CD4-positive, alpha-beta T cell (primary cell): ENCODE measurements at places on chromosomes 2 and 18.
A peak's percentile ranks its signal among the peaks of the same experiment; 100 is the strongest.

GRCh38 chr2:125313806-125314205 is 1288.7 kb downstream of the CNTNAP5 start:
- no peaks in the 10 kb centered on the region for H3K36me3 ChIP-seq
- H3K4me1 ChIP-seq: no peaks in the 10 kb centered on the region
- H3K4me3 ChIP-seq: no peak overlapping the region
- H3K27ac ChIP-seq: no peak overlapping the region
- DNase-seq: no peak

GRCh38 chr2:171668183-171668582 is 19.1 kb upstream of the DYNC1I2 start:
- H3K4me1 ChIP-seq: no peaks in the 10 kb centered on the region
- no peak for DNase-seq
- no peak overlapping the region for H3K4me3 ChIP-seq
- H3K27me3 ChIP-seq: no peaks in the 10 kb centered on the region
- H3K36me3 ChIP-seq: no peaks in the 10 kb centered on the region

DNA sequence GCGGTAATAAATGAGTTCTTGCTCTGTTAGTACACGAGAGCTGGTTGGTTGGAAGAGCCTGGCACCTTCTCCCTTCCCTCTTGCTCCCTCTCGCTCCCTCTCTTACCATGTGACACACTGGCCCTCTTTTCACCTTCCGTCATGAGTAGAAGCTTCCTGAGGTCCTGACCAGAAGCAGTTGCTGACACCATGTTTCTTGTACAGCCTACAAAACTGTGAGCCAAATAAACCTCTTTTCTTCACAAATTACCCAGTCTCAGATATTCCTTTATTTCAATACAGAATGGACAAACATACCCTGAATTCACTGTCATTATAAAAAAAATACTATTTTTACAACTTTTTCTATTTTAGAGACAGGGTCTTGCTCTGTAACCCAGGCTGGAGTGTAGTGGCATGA is 40.7 kb downstream of the EMILIN2 start:
- H3K4me3 ChIP-seq: no peak overlapping the region
- H3K27me3 ChIP-seq: no peaks in the 10 kb centered on the region
- peaks cover 59% of the 10 kb centered on the region for H3K4me1 ChIP-seq
- no peaks in the 10 kb centered on the region for H3K36me3 ChIP-seq
- H3K27ac ChIP-seq: no peak overlapping the region
- no peak for DNase-seq

- DNase-seq: no peak
- H3K4me3 ChIP-seq: no peak overlapping the region
- H3K36me3 ChIP-seq: no peaks in the 10 kb centered on the region
- no peak overlapping the region for H3K27ac ChIP-seq
Measured at GRCh38 chr18:59123588-59124369, 15.9 kb upstream of the SEC11C start.

DNA sequence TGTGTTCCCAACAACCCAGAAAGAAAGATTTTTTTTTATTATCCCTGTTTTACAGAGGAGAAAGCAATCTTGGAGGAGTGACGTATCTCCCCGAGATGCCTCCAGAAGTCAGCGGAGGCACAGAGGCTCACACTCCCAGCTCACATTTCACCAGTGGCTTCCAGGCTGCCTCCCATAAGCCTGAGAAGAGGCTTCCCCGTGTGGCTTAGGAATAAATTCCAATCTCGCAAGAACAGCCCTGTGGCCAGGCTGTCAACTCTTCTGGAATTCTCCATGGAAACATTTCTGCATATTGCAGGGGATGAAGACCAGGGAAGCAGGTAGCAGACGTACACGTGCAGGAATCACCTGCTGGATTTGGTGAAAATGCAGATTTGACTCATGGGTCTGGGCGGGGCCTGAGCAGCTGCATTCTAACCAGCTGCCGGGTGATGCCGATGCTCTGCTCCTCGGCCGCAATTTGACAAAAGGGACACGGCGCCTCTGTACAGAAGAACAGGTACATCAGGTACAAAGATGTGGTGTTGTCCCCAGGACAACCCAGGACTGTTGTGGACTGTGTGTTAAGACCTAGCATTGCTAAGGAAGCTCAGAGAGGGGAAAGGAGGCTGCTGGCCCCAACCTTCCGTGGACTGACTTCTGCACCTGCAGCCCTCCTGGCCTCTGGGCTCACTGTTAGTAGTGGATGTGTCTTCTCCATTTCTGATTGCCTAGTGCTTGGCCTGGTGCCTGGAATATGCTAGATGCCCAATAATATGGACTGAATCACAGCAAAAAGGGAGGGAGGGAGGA is 114.2 kb upstream of the ID2 start:
- no peaks in the 10 kb centered on the region for H3K27me3 ChIP-seq
- no peaks in the 10 kb centered on the region for H3K36me3 ChIP-seq
- H3K4me3 ChIP-seq: no peak overlapping the region
- peaks cover 7% of the 10 kb centered on the region for H3K4me1 ChIP-seq
- H3K27ac ChIP-seq: no peak overlapping the region

GRCh38 chr2:238388794-238389193 is 37.9 kb upstream of the ASB1 start:
- H3K36me3 ChIP-seq: no peaks in the 10 kb centered on the region
- DNase-seq: no peak
- no peaks in the 10 kb centered on the region for H3K27me3 ChIP-seq
- H3K27ac ChIP-seq: no peak overlapping the region

DNA sequence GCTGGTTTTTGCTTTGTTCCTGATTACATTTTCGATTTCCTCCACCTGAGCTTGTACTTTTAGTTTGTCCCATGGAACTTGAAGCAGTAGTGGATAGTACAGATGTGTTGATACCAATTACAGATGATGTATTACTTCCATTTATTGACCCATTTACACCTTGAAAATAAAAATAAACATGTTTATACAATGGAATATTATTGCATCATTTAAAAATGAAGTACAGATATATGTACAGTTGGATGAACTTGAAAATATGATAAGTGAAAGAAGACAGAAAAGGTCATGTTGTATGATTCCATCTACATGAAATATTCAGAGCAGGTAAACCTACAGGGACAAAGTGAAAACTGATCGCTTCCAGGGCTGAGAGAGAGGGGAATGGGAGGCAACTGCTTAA is 160.3 kb upstream of the WDSUB1 start:
- no peaks in the 10 kb centered on the region for H3K27me3 ChIP-seq
- no peak for DNase-seq
- peaks cover 36% of the 10 kb centered on the region for H3K36me3 ChIP-seq
- no peak overlapping the region for H3K27ac ChIP-seq

DNA sequence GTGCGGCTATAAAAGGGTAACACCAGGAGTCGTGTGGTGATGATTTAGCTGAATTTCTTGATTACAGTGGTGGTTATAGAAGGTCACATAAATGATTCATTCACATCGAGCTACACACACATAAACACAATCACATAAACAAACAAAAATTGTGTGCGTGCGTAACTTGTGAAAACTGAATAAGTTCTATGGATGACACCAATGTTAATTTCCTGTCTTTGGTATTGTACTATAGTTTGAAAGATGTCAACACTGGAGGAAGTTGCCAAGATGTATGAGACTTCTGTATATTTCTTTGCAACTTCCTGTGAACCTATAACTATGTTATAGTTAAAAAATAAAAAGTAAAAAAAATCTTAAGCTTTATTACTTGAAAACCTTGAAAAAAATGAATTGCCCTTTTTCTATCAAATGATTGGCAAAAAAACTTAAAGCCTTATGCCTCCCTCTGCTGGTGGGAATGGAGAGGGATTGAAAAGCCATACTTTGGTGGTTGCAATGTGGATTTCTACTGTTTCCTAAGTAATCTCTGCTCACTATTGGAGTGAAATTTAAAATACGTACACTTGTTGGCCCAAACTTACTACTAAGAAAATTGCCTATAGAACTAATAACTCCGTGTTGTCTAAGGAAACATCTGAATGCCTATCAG is 227.7 kb downstream of the RPIA start:
- peaks cover 7% of the 10 kb centered on the region for H3K27me3 ChIP-seq
- no peaks in the 10 kb centered on the region for H3K4me1 ChIP-seq
- DNase-seq: no peak

GRCh38 chr18:39345321-39345720 is 1779.7 kb upstream of the CELF4 start:
- no peak overlapping the region for H3K4me3 ChIP-seq
- no peak overlapping the region for H3K27ac ChIP-seq
- DNase-seq: no peak
- H3K4me1 ChIP-seq: no peaks in the 10 kb centered on the region

- H3K27ac ChIP-seq: no peak overlapping the region
- H3K4me1 ChIP-seq: peaks cover 34% of the 10 kb centered on the region
- H3K4me3 ChIP-seq: no peak overlapping the region
- DNase-seq: peak; percentile 68
- no peaks in the 10 kb centered on the region for H3K36me3 ChIP-seq
Measured at GRCh38 chr2:41869542-41870264, 178.1 kb upstream of the PKDCC start.

GRCh38 chr2:217302856-217303255 is 443.0 kb upstream of the TNP1 start:
- no peaks in the 10 kb centered on the region for H3K4me1 ChIP-seq
- H3K27me3 ChIP-seq: no peaks in the 10 kb centered on the region
- H3K4me3 ChIP-seq: no peak overlapping the region
- DNase-seq: no peak
- H3K36me3 ChIP-seq: no peaks in the 10 kb centered on the region

DNA sequence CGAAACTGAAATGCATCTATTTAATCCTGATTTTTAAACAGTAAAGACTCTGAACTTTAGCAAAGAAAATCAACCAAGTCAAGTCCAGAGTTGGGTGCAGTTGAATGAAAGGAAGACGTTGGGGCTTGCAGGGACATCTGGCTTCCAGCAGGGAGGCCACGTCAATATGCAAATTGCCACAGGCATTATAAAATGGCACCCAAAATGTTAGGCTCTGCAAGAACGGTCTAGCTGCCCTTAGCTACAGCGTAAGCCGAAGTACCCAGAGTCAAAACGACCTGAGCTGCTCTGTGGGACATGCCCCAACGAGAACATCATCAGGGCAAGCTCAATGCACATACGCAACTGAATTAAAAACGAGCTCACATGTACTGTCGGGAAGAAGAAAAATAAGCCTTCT is 30.7 kb downstream of the DOCK10 start:
- H3K4me3 ChIP-seq: no peak overlapping the region
- peaks cover 25% of the 10 kb centered on the region for H3K4me1 ChIP-seq
- DNase-seq: no peak
- no peak overlapping the region for H3K27ac ChIP-seq
- peaks cover 4% of the 10 kb centered on the region for H3K36me3 ChIP-seq

DNA sequence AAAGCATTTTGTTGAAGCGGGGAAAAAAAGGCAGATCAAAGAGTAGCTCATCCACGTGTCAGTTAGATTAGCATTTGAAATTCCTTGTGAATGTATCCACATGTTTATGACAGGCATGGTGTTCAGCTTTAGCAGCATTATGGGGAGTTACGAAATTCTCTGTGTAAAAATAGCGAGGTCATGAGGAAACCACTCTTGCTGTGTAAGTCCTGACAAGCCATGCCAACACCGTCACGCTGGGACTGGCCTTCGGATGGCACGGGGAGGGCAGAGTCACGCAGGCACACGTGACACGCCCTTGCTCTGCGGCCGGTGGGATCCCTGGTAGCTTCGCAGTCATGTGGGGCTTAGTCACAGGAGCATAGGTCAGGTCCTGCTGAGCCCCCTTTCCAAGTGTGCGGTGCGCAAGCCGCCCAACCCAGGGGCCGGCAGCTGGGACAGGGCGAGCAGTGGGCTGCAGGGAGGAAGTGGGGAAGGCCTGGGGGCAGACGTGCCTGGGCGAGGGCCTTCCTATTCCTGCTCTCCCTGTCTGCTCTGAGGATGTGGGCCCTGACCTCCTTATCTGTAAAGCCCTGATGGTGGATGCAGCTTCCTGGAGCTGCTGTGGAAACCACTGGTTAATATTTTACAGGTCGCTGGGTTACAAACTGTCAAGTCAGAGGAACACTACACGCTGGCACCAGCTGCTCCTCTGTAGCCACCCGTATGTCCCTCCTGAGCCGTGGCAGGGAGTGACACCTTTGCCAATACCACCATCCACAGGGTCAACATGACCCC is 18.0 kb downstream of the MBP start:
- no peaks in the 10 kb centered on the region for H3K27me3 ChIP-seq
- no peak overlapping the region for H3K4me3 ChIP-seq
- H3K27ac ChIP-seq: peak overlapping the region; percentile 69
- H3K36me3 ChIP-seq: peaks cover 55% of the 10 kb centered on the region

DNA sequence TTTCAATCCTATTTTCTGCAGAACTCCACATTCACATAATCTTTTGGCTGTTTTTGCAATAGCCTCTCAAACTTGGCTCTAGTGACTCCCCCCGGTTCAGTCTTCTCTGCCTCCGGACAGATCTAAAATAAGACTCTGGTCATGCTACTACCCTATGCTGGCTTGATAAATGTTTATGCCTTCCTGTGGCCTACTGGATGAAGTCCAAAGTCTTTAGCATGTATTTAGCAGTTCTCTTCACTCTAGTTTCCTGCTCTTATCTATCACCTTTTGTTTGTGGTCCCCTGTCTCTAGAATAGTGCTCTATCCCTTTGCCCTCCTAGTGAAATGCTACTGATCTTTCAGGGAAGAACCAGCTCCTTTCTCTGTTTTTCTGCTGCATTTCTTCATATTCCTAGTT is 14.4 kb downstream of the ADCYAP1 start:
- H3K4me1 ChIP-seq: no peaks in the 10 kb centered on the region
- no peak overlapping the region for H3K27ac ChIP-seq
- peaks cover 10% of the 10 kb centered on the region for H3K27me3 ChIP-seq
- no peak overlapping the region for H3K4me3 ChIP-seq
- H3K36me3 ChIP-seq: no peaks in the 10 kb centered on the region

DNA sequence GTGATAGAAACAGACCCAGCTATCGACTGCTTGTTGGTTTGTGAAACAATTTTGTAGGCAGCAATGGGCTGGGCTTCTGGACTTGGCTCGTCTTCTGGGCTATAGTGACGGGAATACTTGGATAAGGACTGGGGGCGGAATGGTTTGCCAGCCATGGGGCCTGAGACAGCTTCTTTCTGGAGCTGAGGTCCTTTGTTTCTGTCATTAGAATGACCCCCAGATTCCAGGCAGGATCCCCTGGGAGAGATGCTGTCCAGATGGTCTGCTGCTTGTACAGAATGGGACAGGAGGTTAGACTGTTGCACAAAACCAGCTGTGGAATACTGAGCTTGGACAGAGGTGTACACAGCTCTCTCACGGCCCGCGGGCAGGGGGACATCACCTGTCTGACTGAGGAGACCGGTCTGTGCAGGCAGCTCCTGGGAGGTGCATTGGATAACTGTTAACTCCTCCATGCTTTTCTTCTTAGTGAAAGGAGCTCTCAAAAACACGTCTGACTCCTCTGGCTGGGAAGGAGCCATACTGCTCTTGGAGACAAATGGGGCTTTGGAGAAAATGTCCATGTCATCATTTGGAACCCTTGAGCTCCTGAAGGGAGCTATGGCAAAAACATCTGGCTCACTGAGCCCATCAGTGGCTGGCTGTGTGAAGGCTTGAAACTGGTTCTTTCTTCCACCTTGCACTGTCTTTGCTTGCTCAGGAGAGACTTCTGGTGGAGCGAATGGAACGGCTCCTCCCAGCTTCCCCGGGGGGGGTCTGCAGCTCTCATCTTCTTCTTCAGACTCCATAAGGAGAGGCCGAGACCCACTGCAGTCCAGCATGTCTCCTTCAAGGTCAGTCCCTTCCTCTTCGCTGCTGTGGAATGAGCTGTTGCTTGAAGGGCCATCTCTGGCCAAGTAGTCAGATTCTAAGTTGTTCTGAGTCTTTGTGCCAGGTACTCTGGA is 28.6 kb upstream of the NFU1 start:
- no peaks in the 10 kb centered on the region for H3K4me1 ChIP-seq
- no peak overlapping the region for H3K27ac ChIP-seq

- no peaks in the 10 kb centered on the region for H3K36me3 ChIP-seq
- DNase-seq: no peak
- H3K4me1 ChIP-seq: no peaks in the 10 kb centered on the region
Measured at GRCh38 chr18:37975446-37975845, 409.8 kb upstream of the CELF4 start.
